ENCODE measurements at places on chromosomes 11 and 22.

GRCh38 chr22:23068832-23069385, 1.4 kb upstream of the GNAZ start:
- DNase-seq, result no peak

- DNase-seq, result no peak
Measured at GRCh38 chr11:130908770-130909625, 7.3 kb downstream of the SNX19 start.

GRCh38 chr11:76745561-76746207, 37.5 kb upstream of the TSKU start:
- DNase-seq, result no peak

GRCh38 chr11:15816260-15816871, 540.0 kb downstream of the SOX6 start:
- DNase-seq, result no peak

DNA sequence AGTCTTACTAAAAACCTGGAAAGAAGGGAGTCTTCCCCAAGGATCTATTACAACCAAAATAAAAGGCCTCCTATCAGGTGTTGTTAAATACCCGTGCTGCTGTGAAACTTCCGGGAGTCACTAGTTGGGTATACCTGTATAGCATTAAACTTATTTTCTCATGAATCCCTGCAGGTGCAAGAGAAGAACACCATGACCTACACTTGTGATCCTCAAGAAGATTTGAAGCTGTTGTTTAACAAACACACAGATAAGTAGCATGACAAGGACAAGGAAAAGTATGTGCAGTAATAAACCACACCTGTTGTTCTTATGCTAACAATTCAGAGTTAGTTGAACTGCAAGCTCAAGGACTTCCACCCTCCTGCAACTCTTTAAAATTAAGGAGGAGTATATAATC, 12.0 kb downstream of the OR4C45 start:
- no peak for DNase-seq

GRCh38 chr11:73233211-73233610, 15.1 kb downstream of the P2RY2 start:
- DNase-seq, result no peak

- DNase-seq, result no peak
Measured at GRCh38 chr11:47409440-47410369, 1.3 kb downstream of the SLC39A13 start.

GRCh38 chr11:29782447-29782846, 234.4 kb downstream of the KCNA4 start:
- no peak for DNase-seq

DNA sequence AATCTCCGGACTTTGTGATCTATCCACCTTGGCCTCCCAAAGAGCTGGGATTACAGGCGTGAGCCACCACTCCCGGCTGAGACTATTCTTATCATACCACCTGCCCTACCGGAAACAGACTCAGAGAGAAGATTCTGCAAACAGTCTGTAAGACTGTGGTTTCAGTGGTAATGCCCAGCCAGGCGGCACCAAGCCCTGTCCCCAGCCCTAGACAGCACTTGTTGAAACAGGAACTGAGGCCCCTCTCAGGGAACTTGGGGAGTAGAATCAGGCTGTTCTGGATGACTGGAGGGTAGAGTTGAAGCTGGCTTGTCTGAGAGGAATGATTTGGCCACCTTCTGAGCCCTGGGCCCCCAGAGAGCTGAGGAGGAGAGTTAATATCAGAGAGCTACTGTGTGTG, 1.3 kb upstream of the INSC start:
- DNase-seq, result peak; percentile 89

- DNase-seq, result no peak
Measured at GRCh38 chr11:94629741-94630140, 62.6 kb downstream of the PIWIL4 start.

DNA sequence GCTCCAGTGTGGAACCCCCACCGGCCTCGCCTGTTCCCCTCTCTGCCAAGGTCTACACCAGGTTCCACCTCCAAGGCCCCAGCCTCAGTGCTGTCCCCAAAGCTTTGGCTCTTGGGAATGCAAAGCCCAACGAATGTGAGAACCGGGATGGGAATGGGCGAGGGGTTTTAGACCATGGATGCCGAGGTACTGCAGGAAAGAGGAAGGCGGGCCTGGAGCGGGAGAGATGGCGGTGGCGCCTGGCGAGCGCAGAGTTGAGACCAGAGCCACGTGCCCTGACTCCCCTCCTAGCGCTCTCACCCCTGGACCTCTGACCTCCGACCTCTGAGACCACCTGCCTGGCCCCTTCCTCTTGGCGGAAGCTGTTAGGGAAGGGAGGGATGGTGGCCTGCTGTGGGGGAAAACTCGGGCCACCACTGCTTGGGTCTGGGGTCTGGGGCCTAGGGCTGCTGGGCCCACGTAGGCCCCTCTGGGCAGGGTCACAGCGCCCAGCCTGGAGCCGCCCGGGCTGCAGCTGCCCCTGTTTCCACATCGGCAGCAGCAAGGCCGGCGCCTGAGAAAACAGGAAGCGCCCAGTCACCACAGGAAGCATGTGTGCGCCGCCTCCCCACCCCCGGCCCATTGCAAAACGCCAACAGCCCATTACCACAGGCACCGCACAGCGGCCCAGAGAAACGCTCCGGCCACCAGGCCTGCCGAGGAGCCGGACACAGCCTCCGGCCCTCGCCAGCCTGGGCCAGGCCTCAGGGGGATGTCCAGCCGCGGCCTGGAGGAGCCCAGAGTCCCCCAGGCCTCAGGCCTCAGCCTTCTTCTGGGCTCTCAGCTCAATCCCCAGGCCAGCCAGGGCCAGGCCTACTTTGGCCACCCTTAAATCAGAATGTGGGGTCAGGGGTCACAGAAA, 13.8 kb upstream of the SLC39A13 start:
- DNase-seq, result peak; percentile 88

DNA sequence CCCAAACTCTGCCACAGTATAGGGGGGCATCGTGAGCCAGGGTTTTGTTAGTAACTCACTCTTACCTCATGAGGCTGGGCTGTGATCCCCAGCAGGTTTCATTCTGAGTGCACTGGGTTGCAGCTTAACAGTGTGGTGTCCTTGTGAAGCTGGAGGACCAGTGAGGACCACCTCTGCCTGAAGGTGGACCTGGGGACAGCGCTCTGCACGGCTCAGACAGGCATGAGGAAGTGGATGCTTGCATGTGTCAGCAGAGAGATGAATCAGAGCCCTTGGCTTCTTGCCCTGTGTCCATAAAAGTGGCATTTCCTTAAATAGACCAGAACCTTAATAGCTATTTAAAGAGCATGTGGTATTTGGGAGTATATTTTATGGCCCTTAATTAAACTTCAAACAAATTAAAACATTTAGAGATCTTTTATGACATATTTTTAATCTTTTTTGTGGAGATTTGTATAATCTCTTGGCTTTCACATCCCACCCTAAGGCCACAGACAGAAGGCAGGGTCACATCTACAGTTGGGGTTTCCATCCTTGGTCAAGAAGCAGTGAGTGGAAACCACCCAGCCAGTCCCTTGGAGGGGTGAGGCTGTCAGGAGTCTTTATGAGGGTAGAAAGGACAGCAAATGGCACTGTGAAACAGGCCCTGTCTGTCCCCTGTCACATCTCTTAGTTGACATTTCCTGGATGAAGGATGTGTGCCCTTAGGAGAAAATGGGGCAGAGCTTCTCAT, 24.8 kb upstream of the ADORA2A start:
- peak; percentile 58 for DNase-seq

DNA sequence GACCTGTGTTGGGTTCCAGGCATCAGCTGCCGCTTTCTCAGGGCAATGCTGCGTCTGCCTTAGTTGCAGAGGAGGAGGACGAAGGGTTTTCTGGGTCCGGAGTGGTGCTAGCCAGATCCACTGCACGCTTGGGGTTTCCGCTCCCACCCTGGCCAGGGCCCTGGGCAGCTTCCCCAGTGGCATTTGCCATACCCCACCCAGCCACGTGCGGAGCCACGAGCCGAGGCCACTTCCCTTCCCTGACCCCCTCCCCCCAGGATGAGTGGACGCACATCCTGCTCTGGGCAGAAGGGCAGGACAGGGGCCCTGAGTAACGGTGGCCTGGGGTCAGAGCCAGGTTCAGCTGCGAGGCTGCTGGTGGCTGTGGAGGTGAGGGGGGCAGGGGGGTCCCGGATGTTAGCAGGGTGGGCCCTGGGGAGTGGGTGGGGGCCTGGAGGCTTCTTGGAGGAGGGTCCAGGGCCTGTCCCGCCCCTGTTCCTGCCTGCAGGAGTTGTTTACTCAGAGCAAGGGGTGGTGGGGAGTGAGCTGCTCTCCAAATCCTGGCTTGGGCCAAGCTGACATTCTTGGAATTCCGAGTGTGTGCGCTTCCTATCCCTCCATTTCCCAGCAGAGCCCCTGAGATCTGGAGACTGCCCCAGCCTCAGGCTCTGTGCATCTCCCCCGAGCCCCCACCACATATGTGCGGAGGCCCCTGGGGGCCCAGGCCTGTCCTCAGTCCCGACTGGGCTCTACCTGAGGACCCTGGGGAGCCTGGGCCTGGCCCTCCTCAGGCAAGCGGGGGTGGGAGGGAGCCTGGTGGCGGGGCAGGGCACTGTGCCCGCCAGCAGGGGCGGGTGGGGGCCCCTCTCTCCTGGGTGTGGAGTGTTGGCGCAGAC, 1.4 kb downstream of the TSPAN4 start:
- no peak for DNase-seq

DNA sequence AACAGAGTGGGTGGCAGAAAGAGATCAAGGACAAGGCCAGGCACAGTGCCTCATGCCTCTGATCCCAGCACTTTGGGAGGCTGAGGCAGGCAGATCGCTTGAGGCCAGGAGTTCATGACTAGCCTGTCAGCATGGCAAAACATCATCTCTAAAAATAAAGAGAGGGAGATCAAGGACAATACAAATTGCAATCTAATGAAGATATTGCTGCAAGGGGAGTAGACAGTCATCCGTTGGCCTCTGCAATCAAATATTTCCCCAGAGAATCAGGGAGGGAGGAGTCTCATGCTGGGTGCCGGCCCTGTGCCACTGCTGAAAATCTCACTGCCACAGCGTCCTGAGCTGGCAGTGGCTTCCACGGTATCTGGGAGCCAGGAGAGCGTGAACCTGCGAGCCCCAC, 19.4 kb upstream of the IL17RA start:
- DNase-seq, result no peak

Measured in GM12865 (cell line).